ENCODE measurements at places on chromosomes 3 and 15.

DNA sequence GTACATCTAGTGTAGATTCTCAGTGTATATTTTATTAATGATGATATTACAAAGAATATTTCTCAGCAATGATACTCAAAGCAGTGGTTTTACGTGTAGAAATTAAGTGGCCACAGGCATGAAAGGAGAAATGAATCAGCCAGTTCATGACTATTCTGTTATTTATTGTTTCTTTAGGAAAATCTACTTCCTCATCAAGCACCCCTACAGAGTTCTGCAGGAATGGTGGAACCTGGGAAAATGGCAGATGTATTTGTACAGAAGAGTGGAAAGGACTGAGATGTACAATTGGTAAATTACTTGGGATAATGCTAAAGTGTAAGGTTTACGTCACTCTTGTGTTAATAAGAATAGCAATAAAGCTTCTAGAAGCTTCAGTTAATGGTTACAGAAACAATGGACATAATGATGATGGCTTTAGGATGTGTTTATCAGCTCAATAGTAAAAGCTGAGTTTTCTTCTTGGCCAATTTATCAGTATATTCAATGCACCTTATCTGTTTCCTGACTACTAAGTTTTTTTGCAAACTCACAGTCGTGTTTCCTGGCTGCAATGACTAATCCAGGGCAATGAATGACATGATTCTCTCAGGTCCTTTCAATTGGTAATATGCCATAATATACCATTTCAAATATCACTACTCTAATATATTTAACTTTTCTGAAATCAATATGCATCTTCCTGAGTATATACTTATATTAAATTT, 20.2 kb downstream of the ADGRG7 start:
- DNase-seq, result no peak

DNA sequence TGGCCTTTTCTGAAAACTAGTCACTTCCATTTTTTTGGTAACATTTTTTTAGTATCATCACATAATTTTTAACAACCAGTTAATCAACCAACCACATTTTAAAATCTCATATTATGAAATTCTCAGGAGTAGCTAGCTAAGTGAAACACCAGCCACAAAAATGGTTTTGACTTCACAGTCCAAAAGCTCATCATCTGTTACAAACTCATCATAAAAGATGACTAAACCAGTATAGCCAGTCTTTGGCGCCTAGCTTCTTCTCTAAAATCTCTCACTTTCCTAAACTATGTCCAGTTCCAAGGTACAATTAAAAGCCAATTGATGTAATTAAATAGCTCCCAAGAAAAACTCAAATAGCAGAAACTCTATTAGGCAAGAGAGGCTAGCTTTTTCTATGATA, 88.2 kb upstream of the ZNF385D start:
- no peak for DNase-seq

DNA sequence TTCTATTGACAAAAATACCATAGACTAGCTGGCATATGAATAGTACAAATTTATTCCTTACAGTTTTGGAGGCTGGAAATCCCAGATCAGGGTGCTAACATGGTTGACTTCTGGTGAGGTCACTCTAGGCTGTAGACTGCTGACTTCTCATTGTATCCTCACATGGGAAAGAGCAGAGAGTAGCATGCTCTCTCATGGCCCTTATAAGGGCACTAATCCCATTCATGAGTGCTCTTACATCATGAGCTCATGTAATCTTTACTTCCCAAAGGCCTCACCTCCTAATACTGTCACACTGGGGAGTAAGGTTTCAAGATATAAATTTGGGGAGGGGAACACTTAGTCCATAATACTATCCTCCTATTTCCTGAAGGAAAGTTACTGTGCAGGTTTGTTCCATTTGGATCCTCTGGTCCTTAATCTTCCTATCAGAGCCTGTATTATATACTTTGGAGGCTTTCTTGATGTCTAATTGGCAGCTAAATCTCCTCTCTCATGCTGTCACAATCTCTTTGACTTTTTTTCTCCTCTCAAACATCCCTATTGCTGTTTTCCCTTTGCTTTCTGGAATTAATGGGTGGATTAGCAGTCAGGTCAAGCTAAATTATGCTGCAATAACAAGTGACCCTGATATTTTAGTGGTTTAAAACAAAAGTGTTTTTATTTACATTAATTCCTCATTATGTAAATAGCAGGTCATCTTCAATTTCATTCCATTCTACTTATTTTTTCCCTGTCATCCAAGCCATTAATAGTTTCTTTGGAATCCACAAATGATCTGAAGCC, 23.1 kb upstream of the LEKR1 start:
- DNase-seq, result no peak

DNA sequence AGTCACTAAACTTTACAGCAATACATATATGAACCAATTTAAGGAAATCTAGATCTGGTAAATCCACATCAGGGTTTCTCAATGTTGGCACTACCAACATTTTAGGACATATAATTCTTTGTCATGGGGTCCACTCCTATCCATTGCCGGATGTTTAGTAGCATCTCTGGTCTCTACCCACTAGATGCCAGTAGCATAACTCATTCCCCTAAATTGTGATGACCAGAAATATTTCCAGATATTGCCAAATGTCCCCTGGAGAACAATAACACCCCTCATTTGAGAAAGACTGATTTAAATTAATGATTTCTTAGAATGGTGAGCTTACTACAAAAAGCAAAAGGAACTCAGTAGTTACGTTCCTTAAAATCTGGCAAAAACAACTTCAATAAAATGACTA, 23.1 kb upstream of the ANKRD28 start:
- no peak for DNase-seq

DNA sequence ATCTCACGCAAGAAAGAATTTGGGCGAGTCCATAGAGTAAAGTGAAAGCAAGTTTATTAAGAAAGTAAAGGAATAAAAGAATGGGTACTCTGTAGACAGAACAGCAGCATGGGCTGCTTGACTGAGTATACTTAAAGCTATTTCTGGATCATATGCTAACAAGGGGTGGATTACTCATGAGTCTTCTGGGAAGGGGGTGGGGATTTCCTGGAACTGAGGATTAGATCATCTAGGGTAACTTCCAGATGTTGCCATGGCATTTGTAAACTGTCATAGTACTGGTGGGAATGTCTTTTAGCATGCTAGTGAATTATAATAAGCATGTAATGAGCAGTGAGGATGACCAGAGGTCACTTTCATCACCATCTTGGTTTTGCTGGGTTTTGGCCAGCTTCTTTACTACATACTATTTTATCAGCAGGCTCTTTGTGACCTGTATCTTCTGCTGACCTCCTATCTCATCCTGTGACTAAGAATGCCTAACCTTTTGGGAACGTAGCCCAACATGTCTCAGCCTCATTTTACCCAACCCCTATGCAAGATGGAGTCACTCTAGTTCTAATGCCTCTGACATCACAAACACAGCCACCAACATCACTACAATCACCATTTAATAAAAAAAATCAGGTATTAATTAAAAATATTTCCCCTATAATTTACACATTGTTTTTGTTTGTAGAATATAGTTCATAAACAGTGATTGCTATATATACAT, 890.7 kb upstream of the EPHA6 start:
- DNase-seq, result no peak

- no peak for DNase-seq
Measured at GRCh38 chr3:188092648-188093047, 61.3 kb upstream of the LPP start.

- DNase-seq, result no peak
Measured at GRCh38 chr3:170751899-170752293, 118.1 kb downstream of the RPL22L1 start.

GRCh38 chr3:45819543-45819942, 22.4 kb downstream of the LZTFL1 start:
- DNase-seq, result no peak

- no peak for DNase-seq
Measured at GRCh38 chr15:33040496-33040895, 154.0 kb downstream of the FMN1 start.

GRCh38 chr3:100868096-100868495, 125.1 kb downstream of the ABI3BP start:
- no peak for DNase-seq

DNA sequence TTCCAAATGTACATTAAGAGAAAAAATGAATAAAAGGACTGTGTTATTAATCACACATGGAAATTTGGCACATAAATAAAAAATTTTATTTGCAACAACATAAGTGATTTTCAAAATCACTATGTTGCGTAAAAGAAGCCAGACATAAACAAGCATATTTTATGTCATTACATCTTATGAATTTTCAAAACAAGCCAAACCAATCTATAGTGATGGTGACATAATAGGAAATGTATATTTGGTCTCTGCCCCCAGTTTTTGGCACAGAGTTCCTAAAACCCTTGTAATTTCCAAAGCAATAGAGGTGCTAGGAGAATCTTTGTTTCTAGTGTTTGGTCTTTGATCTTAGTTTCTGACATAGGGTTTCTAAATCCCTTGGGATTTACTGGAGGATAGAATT, 543.3 kb downstream of the ZBBX start:
- DNase-seq, result no peak

DNA sequence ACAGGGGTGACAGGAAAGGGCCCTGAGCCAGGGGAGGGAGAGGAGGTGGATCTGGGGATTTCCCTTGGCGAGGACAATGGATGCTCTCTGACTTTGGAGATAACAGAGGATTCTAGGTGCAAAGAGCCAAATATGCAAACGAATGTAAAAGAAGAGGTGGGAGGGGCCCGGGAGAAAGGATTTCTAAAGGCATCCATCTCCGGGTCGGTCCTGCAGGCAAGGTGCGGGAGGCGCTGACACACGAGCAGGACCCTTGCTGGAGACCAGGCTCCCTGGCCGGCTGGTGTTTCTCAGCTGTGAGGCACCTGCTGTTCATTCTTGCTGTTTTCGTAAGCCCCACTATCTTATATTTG, 115.2 kb upstream of the TLE3 start:
- no peak for DNase-seq

GRCh38 chr3:188926111-188926510, 245.7 kb upstream of the TPRG1 start:
- DNase-seq, result no peak

DNA sequence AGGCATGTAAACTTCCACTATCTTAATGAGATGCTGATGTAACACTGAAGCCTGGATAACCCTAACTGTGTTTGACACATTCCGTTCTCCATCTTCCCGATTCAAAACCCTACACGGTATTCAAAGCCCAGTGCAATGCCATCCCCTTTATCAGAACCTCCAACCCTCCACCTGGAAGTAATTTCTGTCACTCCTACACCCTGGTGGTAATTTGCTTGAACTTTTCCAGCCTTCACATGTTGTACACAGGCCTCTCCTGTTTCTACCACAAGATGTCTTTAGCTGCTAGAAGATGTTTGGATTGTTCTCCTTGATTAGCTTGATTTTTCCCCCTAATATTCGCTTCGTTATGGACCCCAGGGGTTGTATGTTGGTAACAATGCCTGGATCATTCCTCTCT, 208.9 kb downstream of the CHST2 start:
- DNase-seq, result no peak

DNA sequence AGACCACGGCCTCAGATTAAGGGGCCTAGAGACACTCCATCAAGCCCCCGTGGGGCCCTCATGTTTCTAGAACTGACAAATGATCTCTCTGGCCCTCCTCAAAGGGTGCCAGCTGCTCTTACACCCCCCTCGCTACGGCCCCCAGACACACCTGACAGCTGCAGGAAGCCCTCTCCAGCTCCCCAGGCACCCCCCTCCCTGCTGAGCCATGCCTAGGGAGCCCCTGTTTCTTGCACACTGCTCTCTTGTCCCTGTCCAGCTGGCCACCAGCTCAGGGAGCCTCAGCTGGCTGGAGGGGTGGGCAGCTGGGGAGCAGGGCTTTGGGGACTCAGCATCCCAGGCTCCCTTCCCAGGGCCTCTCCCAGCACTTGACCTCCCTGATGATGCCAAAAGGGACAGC, 14.8 kb downstream of the TNK2 start:
- no peak for DNase-seq

GRCh38 chr3:180875124-180875698, 37.3 kb upstream of the FXR1 start:
- no peak for DNase-seq

GRCh38 chr3:88189361-88189810, 39.6 kb downstream of the C3orf38 start:
- no peak for DNase-seq

GRCh38 chr15:31554261-31554660, 227.6 kb downstream of the KLF13 start:
- no peak for DNase-seq

DNA sequence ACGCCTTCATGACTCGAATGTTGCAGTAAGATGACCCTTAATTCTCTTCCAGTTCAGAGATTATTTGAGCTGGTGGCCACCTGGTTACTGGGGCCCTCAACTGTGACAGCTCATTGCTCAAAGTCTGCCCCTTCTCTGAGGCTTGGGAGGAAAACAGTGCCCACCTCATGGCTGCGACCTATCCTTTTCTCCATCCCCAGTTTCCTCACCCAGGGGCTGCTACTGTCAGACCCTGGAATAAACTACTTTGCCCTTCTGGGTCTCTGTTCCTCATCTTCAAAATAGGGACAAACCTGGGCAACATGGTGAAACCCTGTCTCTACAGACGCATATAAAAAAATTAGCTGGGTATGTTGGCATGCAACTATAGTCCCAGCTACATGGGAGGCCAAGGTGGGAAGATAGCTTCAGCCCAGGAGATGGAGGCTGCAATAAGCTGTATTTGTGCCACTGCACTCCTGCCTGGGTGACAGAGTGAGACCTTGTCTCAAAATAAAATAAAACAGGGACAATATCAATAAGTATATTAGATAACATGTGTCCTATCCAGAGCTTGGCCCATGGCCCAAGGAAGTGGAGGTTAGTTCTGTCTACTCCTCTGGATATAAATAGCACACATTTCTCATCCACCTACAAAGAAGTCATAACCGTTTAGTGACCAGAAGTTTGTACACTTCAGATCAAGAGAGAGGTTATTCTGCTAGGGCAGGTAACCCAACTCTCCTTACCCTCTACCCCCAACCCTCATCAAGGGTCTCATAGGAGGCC, 2.2 kb upstream of the RASL12 start:
- DNase-seq, result no peak

Data from activated T-helper 1 cell treated with Interleukin-2 at 50 U/mL for 16 hours (primary cell).